Adipocyte (in vitro differentiated cells): ENCODE measurements at places on chromosomes 3 and 15.
A peak's percentile ranks its signal among the peaks of the same experiment; 100 is the strongest.

DNA sequence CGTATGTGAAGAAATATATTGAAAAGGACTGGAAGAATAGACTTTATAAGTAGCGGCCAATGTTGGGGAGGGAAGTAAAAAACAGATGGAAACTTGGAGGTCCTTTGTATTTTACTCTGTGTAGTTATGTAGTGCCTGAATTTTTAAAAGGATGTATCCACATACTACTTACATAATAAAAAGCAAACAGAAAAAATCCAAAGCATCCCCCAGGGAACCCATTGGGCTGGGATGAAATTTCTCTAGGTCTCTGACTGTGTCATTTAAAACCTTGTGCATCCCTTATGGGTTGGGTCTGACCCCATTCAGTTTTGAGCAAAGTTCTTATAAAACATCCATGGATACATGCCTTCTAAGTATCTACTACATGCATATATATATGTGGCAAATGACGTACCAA is 141.1 kb downstream of the NR1D2 start:
- DNase-seq, result peak; percentile 9

DNA sequence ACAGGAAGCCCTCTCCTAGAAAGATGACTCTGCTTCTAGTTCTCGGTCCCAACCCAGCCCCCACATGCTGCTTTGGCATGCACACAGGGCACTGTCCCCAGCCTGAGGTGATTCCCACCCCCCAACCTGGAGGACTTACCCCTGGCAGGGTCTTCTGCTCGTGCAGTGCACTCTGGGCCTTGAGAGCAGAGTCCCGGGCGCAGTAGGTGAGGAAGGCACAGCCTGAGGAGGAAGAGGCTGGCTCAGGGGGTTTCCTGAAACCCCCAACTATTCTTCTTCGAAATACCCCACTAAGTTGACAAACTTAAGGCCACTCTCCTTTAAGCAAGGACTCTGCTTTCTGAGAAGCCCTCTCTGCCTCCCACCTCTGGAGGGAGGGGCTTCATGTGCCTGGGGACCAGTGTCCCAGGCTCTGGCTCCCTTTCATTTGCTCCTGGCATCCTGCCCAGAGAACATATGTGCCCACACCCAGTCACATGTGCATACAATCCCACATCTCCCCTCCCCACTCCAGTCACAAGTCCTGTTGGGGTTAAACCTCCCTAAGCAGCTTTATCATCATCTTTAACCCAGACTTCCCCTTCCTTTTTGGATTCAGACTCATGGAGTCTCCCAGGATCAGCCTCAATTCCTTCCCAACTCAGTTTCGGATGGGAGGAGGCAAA is 4.1 kb downstream of the CELF6 start:
- DNase-seq, result no peak

DNA sequence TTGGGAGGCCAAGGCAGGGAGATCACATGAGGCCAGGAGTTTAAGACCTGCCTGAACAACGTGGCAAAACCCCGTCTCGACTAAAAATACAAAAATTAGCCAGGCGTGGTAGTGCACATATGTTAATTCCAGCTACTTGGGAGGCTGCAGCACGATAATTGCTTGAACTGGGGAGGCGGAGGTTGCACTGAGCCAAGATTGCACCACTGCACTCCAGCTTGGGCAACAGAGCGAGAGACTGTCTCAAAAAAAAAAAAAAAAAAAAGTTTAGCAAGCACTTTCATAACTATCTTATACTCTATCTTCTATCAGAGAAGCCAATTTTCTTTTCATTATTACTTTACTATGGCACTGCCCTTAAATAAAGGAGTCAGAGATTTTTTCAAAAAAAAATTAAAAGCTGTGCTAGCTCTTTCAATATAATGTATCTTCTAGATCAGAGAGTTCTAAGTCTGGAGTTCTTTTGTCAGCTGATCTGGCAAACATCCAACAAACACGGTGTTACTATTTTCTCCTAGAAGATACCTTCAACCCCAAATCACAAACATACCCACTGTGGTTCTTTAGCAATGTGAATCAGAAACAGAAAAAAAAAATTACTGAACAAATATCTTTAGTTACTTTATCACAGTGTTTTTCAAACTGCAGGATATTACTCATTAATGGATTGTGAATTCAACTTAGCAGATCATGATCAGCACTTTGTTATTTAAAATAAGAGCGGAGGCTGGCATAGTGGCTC is 3.0 kb downstream of the ZNF770 start:
- peak; percentile 15 for DNase-seq

GRCh38 chr15:96330064-96330449 is 443 bp upstream of the NR2F2 start:
- DNase-seq, result peak; percentile 93

DNA sequence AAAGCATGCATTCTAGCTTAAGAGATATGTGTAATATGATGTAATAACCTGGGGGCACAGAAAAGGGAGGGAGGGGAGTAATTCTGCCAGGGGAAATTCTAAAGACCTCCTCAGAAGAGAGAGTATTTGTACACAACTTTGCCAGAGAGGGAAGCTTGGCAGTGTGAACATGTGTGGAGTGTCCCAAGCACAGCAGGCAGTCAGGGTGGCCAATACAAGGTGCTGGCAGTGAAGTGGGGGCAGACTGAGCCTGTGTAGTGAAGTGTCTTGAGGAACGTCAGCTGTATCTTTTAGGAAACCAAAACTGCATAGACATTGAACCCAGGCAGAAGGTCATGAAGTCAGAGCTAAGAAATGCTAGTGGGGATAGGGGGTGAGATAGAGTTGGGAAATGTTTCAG is 29.7 kb upstream of the TMEM42 start:
- no peak for DNase-seq

DNA sequence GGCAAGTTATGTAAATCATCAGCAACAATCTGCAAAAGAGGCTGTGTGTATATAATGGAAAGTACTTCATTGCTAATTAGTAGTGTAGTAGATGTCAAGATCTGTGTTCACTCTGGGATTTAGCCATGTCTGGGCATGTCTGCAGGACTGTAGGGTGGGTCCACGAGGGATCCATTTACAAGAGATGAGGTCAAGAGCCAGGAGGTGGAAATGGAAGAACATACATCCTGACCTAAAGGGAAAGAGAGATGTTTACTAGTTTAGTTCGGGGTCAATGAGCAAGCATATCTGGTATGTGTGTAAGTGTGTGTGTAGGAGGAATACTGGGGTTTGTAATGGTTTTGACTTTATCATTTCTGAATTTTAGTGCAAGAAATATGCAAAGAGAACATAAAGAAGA is 171.5 kb upstream of the NANOGP8 start:
- DNase-seq, result peak; percentile 10

DNA sequence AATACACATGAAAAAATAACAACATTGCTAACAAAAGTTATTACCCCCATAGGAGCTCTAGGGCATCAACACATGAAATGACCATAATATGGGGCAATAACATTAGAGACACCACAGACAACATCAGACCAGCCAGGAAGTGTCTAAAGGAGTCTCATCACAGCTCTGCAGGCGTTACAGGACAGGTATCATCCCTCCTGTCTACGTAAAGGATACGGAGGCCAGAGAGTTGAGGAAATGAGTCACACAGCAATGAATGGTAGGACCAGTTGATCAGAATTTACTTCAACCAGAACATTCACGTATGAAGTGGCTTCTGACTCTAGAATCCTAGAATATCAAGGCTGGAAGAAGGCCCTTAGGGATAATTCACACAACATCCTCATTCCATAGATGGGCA is 1.8 kb downstream of the NME9 start:
- DNase-seq, result no peak

- DNase-seq, result no peak
Observed at GRCh38 chr15:99335508-99335907, 84.2 kb downstream of the LRRC28 start.

GRCh38 chr3:66227915-66228314 is 7.1 kb downstream of the SLC25A26 start:
- no peak for DNase-seq

DNA sequence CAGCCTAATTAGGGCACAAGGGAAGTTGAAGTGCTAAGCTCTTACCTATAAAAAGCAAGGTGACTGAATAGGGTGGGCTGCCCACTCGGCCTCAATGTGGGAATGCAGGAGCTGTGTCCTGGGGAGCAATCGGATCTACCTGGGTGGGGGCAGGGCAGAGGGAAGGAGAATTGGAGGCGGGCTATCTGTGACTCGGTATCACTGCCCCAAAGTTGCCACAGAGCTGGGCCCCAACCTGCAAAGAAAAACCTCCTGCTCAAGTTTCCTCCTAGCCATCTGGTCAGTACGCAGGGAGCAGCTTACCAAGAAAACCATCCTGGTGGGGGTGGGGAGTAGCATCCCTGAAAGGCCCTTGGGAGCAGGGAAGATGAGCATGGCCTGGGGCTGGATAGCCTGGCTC is 10.7 kb downstream of the CIB2 start:
- no peak for DNase-seq

DNA sequence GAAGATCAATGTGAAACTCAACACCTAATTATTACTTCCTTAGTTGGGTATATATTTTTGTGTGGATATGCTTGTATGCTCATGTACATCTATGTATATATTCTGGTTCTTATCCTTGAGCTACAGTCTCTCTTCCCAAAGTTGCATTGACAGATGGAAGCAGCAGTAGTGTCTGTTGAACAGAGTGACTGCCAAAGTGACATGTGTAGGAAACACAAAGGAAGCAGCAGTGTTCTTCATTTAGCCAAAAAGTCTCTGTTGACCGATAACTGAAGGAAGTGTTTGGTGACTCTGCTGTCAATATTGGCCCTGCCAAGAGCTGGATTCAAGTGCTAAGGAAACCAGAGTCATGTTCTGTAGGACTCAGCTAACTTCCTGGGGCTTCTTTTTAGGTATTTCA is 123.8 kb downstream of the C3orf70 start:
- no peak for DNase-seq

DNA sequence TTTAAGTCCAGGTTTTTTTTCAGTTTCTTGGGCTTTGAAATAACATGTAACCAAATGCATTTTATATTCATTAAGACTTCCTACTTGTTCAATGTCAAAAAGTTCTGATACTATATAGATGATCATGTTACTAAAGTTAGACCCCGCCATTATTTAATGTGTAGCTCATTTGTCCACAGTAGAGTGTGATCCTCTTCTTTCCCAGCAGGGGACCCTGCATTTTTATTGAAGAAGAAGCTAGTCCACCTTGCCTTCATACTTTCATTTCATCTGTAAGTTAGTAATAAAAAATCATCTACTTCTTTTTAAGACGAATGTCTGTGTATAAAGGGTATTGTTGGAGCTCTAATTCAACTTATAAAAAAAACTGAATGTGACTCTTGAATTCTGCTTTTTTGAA is 404.6 kb downstream of the SI start:
- no peak for DNase-seq

DNA sequence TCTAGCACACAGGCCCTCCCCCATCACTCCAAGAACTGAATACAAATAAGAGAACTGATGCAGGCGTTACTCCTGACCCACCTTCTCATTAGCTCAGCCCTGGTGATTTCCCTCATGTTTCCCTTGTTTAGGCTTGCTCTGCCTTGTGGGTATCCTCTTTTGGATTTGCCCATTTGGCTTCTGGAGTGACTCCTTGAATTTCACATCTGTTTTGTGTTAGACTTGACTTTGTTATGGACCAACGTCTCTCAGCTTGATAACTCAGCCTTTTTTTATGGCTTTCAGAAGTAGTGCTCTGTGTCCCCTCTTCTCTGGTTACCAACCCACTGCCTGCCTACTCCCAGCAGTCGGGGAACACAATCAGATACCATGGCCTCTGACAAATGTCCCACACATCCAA is 11.3 kb upstream of the TMOD3 start:
- peak; percentile 42 for DNase-seq

DNA sequence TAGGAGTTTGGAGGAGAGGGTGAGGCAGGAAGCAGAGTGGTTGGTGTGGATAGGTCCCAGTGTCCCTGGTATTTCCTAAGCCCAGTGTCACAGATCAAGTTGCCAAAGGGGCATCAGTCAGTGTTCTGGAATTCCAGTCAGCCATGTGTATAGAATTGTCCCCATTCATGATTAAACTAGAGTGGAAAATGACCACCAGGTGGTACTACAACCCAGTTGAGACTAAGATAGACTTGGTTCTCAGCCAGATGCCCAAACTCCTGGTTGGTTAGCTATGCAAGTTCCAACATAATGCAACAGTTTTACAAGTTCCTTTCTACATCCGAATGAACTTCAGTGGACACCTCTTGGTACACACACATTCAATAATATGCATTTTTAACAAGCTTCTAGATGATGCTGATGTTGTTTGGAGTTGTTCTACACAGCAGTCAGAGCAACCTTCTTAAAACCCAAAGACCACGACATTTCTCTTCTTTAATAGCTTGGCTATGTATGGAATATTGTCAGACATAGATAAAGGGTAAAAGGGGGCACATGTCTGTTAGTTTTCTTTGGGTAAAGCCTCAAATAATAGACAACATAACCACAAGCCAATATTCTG is 8.4 kb upstream of the ATR start:
- DNase-seq, result peak; percentile 94

- peak; percentile 82 for DNase-seq
Observed at GRCh38 chr15:63752075-63752684, 81.6 kb downstream of the HERC1 start.

- no peak for DNase-seq
Observed at GRCh38 chr15:60086681-60087429, 82.7 kb downstream of the FOXB1 start.

- peak; percentile 72 for DNase-seq
Observed at GRCh38 chr15:48722764-48723661, 77.5 kb upstream of the FBN1 start.

GRCh38 chr3:129557548-129557894 is 14.5 kb downstream of the H1-8 start:
- DNase-seq, result no peak

DNA sequence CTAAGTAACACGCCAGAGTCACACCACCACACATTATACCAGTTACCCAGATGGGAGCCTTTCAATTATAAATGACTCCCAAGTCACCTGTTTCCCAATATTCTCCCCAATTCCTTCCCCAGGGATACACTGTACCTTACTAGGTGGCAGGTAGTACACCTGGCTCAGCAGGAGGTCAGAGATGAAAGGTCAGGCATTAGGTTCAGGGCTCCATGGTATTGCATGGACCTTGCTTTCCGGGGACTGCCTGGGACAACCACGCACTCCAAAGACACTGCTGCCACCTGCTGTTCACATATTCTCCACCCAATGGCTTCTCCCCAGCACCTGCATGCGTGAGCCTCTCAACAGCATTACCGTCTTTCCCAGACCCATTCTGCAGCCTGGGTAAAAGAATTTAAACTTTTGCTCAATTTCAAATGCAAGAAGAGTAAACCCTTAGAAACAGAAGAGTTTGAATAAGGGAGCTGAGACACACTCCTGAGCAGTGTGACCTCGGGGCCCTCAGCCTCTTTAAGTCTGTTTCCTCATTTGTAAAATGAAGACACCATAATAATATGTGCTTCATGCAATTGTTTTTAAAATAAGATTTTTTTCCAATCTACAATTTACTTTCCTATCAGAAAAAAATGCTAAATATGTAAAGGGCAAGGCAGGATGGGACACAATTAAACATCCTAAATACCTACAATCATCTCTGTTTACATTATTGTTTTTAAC is 28.0 kb upstream of the LACTB start:
- peak; percentile 88 for DNase-seq

DNA sequence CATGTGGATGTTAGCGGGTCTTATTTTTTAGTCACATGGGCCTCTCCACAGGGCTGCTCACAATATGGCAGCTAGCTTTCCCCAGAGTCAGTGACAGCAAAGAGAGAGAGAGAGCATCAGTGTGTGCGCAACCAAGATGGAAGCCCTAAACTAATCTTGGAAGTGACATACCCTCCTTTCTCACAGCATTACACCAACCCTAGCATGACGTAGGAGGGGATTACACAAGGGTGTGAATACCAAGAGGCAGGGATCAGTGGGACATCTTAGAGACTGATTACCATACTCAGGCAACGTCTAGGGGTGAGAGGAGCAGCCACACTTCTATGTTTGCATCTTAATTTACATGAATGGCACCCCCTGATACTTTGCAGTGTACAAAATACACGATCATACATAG is 3.5 kb upstream of the UBE2E2 start:
- DNase-seq, result no peak
